Gastroesophageal sphincter (tissue), 4 donors: ENCODE measurements at places on chromosomes 2 and 18.

DNA sequence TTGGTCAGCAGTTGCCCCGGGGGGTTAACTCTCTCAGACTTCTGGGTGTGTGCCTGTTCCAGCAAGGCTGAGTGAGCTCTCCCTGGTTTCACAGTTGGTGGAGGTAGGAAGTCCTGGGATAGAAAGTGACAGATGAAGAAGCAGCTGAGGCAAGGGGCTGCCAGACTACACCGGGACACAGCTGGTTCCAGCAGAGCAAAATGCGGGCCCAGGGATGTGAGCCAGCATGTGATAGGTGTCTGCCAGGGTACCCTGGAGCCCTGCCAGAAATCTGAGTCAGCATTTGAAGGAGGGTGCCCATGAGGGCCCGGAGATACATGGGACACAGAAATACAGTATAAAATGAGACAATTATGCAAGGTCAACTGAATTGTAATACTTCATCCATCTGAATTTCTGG lies 79.3 kb upstream of the LGALSL start:
- no peak for ATAC-seq

DNA sequence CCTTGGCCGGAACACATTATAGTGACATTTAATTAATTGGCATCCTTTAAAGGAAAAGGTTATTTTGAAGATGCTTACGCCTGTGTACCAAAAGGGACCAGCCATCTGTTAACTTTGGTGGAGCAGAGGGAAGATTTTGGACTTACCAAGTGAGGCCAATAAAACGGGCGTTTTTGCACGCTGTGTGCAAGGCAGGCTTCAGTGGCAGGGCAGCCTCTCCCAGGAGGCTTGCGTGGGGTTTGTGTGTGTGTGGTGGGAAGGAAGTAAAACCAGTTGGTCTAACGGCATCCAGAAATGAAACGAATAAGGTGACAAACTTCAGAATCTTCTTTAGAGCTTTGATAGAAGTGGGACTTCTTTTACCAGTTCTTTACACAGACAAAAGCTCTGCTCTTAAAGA lies 191.7 kb downstream of the PRKCE start:
- ATAC-seq: no peak

DNA sequence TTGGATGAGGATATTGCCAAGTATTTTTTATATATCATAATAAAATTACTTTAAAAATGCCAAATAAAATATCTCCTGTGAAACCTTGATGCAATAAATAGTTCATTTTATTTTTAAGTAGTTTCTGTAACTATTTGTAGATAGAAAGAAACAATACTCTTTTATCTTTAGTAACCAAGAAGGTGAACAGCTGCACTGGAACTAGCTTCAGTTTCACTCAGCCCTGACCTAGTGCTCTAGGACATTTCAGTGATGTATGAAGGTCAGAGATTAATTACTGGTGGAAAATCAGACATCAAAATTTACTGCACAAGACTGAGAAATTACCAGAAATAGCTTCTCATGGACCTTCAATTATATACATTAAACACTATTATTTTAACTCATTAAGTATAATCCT lies 1305.0 kb downstream of the CNTNAP5 start:
- ATAC-seq: no peak

GRCh38 chr18:11991021-11991795 lies 9.9 kb downstream of the IMPA2 start:
- ATAC-seq: no peak

GRCh38 chr2:235472443-235472842 lies 21.4 kb upstream of the AGAP1 start:
- ATAC-seq: no peak

DNA sequence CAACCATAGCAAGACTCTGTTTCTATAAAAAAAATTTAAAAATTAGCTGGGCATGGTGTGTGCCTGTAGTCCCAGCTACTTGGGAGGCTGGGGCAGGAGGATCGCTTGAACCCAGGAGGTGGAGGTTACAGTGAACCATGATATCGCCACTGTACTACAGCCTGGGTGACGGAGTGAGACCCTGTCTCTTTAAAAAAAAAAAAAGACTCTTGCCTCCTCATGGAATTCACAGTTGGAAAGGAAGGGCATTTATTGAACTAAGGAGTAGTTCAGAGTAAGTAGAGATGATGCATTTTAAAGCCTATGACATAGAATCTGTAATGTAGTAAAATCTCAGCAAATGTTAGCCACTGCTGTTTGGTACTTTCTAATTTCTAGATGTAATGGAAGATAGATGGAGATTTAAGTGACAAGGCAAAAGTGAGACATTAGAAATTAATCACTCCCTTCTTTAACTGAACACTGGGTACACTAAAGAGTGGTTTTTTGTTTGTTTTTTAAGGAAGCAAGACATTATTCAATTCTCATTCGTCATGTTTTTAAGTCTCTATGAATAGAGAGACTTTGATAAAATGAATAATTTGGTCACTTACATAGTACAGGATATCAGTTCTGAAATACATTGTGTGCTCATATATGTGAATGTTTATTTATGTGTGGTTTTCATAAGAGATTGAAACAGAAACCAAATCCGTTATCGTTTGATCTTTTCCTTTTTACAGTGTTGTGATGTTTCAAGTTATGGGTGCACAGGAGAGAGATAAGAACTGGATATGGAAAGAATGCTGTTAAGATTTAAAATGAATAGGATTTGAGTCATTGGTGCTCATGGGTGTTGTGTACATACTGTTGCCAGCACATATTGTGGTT lies 186.1 kb upstream of the STON1 start:
- ATAC-seq: no peak

DNA sequence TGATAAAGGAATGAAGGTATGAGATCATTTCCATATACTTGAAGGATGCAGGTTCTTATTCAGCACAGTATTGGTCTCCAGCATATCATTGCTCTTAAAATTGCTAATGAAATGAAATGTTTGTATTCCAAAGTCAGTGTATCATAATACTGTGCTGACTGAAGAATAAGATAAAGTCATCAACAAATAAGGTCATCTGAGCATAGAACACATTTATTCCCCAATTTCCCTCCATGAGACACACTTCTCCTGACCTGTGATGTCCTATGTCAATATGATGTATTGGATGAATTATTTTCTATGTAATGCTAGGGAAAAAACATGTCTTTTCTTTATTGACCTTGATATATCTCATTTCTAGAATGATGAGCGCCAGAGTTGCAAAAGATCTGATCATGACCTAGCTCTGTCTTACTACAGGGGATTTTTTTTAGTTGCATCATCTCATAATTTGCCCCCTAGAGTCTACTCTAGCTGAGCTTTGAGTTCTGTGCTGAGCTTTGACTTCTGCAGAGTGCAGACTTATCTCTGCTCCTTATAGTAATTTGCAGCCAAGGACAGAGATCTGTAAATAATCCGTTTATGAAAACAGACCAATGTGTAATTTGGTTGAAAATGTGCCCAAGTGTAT lies 859.8 kb downstream of the TRIB2 start:
- ATAC-seq: no peak

DNA sequence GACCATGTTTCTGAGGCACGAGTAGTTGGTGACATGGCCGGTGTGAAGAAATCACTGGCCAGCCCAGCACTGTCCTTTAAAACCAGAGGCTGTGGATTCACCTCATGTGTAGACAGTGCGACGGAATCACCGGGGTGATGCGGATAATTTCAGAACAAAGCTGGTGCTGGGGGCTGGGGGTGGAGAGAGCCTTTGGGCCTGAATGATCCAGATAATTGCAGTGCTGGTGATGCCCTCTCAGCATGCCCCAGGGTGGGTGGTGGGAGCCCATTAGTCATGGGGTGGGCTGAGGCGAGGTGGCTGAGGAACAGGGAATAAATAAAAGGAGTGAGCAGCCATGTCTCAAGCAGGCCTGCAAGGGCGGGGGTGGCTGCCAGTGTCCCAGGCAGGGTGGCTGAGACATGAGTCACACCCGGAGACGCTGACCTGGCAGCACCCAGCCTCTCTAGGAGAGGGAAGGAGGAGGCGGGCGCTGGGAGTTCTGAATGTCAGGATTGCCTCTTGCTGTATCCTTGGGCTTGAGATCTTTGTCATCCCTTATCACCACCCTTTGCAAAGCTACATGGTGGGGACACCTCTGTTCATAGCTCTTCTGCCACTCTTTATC lies 151.1 kb upstream of the MSH6 start:
- ATAC-seq: peak; percentile 63

- ATAC-seq: no peak
Measured at GRCh38 chr2:68377137-68377780, 12.2 kb downstream of the PLEK start.

- ATAC-seq: no peak
Measured at GRCh38 chr18:56509656-56510055, 128.7 kb downstream of the TXNL1 start.

DNA sequence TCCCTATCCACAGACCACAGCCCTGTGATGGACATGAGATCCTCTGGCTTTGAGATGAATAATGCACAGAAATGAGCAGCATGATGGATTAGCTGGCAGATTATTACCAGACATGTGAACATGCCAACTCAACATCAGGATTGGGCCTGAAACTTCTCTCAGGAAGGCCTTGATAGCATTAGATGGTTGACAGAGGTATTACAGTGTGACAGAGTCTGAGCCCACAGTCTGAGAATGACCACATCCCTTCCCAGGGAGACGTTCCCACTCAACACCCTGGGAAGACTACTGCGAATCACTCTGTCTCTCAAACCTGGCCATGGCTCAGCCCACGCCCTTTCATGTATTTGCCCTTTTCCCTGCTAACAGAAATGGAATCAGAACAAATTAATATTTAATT lies 66.9 kb downstream of the BCL11A start:
- ATAC-seq: no peak

DNA sequence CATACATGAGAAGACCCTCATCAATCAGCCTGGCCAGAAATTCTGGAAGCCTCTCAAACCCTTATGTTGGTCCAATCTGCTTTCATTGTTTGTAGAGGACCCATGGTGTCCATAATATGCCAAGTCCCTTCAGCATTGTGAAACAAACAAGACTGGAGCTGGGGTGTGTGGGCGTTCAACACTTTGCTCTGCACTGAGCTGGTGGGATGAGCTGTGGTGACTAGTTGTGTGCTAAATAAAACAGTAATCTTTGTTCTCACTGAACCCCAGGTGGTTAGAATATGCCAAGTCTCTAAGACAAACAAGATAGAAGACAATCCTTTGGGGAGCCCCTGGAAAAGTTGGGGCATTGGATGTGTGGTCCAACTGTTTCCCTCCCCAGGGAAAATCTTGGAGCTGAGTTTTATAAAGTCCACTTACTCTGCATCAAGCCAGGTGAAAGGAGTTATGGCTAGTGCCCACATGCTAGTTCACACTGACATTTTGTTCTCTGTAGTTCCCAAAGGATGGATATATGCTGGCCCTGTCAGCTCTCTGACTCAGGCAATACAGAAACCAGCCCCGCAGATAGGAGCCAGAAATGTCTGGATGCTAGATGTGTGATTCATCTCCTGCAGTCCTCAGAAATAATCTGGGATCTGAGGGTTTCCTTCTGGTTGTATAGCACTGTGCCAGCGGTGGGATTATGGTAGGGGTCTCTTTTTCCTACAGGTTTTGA lies 260.2 kb downstream of the TMX3 start:
- no peak for ATAC-seq

DNA sequence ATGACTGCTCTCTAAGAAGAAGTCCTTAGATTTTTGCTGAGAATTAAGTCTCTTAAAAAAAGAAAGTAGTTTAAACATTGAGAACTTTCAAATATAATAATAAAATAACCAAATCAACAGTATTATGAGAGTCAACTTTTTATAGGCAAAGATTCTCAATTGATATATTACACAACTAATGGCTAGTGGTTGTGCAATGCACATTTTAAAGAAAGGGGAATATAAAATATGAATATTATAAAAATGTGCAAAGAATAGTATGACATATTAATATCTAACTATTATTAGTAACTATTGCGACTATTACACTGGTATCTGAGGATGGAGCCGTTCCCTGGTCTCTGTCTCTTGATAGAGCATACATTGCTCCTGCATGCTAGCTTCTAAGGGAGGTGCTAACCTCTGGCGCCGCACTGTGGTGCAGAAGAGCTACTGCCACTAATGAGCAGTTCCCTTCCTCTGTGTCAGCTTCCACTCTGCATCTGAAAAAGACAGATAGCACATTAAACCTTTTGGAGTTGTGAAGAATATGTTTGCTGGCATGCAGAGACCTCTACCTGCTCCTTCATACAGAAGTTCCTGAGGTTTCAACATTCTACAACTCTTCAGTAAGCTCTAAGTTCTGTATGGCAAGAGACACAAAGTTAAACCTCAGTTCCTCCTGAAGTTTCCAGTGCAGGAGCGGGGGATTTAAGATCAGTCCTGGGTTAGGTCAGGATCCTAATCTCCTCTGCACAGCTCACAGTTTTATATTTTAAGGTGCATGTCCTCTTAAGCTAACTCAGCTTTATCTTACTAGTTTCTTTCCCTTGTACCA lies 3.5 kb upstream of the SLC9A2 start:
- no peak for ATAC-seq

- ATAC-seq: no peak
Measured at GRCh38 chr2:135490376-135490775, 40.6 kb downstream of the ZRANB3 start.

DNA sequence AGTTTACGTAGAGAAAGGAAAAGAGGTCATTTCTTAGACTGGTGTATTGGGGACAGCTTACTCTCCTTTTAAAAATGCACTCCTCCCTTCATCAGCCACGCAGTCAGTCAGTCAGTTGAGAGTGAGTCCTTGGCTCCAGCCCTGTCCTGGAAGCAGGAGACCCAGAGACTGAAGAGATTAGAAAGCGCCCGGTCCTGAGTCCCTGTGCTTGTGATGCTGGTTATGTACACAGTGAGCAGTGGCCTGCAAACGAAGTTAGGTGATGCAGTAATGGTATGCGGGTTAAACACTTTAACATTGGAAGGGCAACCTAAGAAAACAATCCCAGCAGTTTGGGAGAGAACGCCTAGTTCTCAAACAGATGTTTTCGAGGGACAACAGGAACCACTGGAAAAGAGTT lies 6.3 kb upstream of the ASB1 start:
- no peak for ATAC-seq

DNA sequence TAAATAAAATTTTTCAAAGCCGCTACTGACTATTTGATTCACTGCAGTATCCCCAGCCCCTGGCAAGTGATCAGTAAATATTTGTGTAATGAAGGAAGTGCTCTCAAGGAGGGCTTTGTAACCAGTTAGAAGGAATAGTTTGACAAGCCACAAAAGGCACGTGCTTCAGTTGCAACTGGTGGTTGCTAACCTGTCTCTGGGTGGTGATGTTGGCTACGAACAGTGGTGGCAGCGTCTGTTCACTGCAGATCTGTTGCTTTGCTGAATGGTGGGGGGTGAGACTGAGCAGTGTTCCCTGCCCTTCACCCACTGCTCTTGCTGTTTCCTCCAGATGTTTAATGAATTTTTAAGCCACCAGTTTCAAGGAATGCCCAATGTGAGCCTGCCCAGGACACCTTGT lies 73.9 kb upstream of the SIX2 start:
- no peak for ATAC-seq

GRCh38 chr2:121805766-121806143 lies 50.3 kb downstream of the TSN start:
- ATAC-seq: no peak

DNA sequence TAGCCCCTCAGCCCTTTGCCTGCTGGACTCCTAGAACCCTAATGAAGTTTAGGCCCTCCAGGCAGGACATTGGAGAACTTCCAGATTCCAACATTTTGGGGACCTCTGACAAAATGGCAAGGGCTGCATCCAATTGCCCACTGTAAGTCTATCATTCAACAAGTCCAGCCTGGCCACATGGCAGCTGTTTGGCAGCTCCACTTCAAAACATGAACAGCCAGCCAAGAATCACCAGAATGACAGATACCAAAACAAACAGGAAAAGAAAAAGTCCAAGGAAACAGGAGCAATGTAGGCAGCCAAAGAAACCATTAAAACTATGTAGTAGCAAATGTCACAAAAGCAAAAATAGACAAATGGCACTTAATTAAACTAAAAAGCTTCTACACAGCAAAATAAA lies 25.5 kb downstream of the SLC4A5 start:
- ATAC-seq: no peak
